Esophagus squamous epithelium (tissue), 5 donors: ENCODE measurements at places on chromosomes 6 and 20.

- no peak for DNase-seq
These were observed 278.8 kb downstream of the CDC5L start for GRCh38 chr6:44666324-44666723.

GRCh38 chr20:36307412-36308325 is 1.5 kb downstream of the DLGAP4 start:
- no peak for DNase-seq

DNA sequence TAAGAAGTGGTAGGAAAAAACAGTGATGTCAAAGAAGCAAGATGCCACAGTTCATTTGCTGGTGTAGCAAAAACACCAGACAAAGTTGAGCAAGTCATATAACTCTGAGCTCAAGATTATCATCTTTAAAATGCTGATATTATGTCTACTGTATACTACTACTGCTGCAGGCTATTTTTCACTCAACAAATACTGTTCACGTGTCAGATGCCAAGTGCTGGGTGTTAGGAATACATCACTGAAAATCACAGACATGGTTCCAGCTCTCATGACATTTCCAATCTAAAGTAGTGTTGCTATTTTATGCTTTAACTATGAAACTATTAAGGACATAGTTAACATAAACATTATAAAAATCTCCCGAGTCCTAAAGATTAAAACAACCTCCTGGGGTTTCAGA is 163.0 kb downstream of the NKAIN2 start:
- DNase-seq: no peak

DNA sequence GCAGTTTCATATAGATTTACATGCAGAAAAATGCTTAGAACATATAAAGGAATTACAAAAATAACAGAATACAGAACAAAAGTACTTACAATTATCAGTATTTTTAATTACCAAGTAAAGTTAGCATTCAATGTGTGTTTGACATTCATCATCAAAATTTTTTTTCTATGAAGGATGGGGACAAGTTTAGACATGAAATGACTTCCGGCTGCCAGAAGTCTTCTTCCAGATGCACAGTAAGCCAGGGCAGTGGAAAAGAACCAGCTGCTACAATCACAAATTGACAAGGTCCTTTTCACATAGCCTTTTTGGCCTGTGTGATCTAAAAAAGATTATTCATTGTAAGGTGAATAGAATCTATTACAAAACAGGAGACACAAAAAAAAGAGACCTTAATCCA is 73.8 kb downstream of the HUS1B start:
- no peak for DNase-seq

DNA sequence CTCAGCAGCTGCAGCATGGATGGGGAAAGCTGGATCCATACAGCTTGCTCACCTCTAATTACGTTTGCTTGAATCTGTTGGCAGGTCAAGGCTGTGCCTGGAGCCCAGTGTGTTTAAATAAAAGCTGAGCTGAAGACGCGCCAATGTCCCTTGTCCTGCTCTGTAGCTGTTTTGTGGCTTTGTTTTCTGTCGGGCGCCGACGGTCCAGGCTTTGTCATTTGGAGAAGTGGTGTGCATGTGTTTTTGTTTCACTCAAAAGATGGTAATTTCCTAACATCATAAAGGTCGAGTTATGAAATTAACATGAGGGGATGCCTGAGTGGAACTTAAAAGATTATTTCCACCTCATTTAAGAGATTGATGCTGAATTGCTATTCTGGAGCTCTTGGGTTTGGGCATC is 107.6 kb downstream of the SLC24A3 start:
- DNase-seq: no peak

DNA sequence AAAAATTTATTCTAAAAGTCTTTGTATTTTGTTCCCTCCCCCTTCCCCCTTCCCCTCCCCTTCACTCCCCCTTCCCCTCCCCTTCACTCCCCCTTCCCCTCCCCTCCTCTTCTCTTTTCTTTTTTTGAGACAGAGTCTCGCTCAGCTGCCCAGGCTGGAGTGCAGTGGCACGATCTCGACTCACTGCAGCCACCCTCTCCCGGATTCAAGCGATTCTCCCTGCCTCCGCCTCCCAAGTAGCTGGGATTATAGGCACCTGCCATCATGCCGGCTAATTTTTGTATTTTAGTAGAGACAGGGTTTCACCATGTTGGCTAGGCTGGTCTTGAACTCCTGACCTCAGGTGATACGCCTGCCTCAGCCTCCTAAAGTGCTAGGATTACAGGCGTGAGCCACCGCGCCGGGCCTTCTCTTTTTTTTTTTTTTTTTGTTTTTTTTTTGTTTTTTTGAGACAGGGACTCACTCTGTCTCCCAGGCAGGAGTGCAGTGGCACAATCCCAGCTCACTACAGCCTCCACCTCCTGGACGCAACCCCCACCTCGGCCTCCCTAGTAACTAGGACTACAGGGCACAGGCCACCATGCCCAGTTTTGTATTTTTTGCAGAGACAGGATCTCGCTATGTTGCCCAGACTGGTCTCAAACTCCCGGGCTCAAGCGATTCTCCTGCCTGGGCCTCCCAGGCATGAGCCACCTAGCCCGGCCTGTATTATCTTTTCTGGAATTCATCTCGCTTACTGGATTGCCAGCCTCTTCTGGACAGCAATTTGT is 1.1 kb upstream of the AFG1L start:
- DNase-seq: no peak

- no peak for DNase-seq
These were observed 6.9 kb downstream of the RTN4IP1 start for GRCh38 chr6:106622412-106622811.

- DNase-seq: no peak
These were observed 153.4 kb downstream of the FAXC start for GRCh38 chr6:99195986-99196655.

GRCh38 chr6:157570104-157570503 is 189.1 kb downstream of the ZDHHC14 start:
- no peak for DNase-seq

GRCh38 chr20:378961-379336 is 1.6 kb upstream of the TRIB3 start:
- no peak for DNase-seq

- DNase-seq: no peak
These were observed 287.4 kb downstream of the CD109 start for GRCh38 chr6:73983367-73983766.

DNA sequence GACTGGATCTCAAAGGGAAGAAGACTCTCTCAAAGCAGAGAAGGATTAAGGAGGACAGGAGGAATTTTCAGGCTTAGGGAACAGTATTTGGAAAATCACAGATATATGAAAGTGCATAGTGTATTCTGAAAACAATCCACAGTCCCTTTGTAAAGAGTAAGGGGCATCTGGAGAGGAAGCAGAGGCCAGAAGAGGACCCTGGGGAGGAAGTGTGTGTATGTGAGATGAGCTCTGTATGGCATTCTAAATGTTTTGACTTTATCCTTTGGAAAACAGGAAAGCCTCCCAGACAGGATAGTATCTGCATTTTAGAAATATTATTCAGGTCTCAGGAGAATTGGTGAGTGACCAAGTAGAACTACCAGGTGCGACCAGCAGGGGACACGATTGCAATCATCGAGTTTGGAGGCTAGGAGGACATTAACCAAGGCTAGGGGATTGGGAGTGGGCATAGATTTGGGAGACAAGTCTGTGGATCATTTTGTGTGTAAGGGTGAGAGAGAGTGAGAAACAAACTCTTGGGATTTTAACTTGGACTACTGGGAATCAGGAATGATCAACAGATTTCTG is 38.3 kb upstream of the FAM184A start:
- no peak for DNase-seq

DNA sequence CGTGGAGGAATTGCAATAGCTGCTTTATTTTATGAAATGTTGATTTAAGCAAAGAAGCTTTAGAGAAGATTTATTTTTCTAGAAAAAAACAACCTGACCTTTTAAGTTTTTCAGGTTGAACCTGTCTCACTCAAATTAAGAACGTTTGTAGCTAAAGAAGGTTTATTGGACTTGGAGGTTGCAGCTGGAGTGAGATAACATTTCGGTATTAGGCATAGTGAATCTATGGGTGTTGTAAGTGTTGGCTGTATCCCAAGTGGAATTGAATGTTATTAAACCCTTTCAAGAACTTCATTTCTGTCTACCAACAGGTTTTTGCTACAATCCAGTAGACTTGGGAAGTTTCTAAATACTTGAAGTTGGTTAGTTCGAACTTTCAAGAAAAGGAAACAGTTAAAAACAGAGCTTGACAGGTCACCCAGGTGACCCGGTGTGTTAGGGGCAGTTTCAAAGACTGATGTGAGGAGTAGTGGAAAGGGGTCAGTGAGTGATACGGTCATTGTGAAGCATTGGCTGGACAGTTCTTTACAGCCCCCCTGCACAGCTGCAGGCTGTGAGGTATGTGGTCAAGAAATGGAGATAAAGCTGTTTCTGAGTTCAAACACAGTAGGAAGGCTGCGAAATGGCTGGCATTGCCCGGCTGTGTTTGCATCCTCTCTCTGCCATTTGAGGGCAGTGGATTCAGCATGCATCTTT is 2.4 kb upstream of the TBCC start:
- DNase-seq: no peak

GRCh38 chr20:32559753-32560380 is 25.3 kb downstream of the NOL4L start:
- no peak for DNase-seq

- no peak for DNase-seq
These were observed 42.3 kb upstream of the ATXN1 start for GRCh38 chr6:16803294-16804200.

DNA sequence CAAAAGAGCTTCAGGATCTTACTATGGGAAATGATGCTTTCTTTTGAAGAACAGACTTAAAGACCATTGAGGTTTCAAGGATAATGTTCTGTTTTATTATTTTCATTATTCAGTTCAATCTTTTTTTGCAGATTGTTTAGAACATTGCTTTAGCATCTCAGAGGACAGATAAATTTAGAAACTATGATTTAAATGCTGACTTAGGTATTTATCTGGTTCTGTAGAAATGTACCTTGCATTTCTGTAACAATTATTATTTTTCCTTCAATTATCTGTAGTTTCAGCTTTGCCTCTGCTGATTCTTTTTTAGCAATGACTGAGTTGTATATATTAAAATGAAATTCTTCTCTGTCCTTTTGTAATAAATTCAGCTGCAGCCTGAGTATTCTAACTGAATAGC is 205.4 kb upstream of the PCSK2 start:
- DNase-seq: no peak
